Activated CD4-positive, alpha-beta memory T cell treated with anti-CD3 and anti-CD28 coated beads for 36 hours (primary cell): ENCODE measurements at places on chromosomes 3 and 15. TPM values are rescaled to one million over a fixed set of nuclear protein-coding genes. Genes with fewer than 3 reads are reported as not detected.

PLSCR5 gene
- not detected for total RNA-seq

DNA sequence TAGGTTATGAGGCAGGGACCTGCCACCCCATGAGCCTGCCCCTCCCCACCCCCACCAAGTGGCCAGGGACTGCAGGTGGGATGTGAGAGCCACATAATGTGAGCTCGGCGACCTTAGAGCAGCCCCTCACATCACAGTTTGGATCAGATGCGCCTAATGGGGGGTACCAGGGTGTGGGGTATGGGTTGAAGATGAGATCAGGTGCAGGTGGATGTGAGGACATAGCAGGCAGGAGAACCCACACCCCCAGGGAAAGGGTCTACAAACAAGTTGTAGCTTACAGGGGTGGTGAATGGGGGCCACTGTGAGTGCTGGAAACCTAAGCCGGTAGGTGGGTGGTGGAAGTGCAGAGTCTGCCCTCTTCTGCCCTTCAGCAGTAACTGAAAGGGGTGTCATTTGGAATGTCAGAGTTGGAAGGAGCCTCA lies 94.0 kb downstream of the CORO2B start:
- no peak for DNase-seq

GRCh38 chr3:19331931-19332330 lies 183.6 kb downstream of the KCNH8 start:
- DNase-seq = no peak

VILL gene
- 9.9 TPM for total RNA-seq

RNU5B-1 gene
- total RNA-seq = not detected

DNA sequence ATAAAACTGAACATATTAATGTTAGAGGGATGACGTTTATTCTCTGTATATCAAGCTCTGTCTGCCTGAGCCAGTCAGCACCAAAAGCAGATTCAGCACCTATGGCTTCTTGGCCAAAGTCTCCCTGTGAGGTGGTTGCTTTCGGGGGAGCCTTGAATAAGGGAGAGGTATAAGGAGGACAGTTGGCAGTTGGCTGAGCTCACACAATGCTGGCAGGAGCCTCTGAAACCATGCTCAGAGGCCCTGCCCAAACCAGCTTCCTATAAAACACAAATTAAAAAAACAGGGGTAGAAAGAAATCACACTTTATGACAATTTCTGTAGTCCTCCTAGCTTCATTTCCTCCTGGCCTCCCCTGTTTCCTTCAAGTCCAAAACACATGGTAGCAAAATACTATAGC lies 18.8 kb downstream of the ARHGEF3 start:
- peak; percentile 40 for DNase-seq

DNA sequence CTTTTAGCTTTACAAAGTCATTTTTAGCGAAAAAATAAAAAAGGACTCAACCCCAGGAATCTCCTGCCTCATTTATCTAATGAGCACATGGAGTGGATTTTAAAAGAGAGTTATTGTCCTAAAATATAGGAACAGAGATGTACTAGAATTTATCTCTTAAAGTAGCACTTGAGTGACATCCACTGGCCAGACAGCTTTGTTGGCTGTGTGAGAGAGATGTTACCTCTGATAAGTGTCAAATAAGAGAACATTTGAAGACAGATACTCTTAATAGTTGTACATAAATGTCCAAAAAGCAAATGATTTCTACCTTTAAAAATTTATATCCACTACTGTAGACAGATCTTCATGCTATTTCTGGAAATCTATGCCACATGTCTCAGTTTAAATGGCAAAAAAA lies 12.3 kb upstream of the MFSD1 start:
- DNase-seq = no peak

DNA sequence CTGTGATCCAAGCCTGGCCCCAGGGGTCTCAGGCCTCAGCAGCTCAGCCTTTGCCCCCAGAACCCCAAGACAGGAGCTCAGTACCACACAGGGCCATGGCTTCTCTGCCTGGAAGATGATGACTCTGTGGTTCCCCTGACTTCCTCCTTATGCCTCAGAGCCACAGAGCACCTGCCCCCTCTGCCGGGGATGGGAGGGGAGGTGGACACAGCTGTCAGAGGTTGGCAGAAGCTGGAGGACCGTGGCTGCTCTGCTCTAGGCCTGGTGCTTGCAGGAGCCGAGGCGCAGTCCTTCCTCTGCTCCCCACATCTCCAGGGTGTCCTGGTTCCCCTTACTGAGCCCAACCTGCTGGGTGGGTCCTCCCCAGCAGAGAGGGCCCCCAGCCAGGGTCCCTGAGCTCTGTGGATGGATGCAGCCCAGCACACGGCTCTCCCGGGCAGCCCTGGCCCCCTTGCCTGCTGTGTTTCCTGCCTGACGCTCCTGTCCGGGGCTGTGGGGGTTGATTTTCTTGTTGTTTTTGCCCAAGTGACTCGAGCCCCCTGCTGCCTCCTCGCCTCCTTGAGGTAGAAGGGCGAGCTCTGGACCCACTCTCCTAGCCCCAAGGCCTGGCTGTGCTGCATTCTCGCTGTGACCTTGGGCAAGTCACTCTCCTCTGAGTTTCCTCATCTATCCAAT lies 36.6 kb downstream of the PSTPIP1 start:
- DNase-seq = peak; percentile 37

STRC gene
- 0.57 TPM for total RNA-seq

IMPG2 gene
- 0.12 TPM for total RNA-seq

DNA sequence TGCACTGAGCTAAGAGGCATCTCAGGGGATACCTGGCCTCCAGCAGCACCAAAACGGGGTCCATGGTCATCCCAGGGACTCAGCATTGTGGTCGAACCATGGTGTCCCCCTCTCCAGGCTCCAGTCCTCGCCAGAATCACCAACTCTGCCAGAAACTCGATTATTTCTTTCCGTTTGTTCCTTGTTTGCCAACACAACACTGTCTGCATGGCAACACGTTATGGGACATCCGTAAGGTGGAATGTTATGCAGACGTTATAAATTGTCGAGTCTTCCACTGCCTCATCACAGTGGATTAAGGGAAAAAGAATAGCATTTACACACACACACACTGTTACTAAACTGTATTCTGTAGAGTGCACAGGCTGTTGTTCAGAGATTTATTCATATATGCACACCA lies 52.5 kb upstream of the RPL32 start:
- DNase-seq = no peak

RCN2 gene
- total RNA-seq = 27.6 TPM

ZNF662 gene
- total RNA-seq = 0.64 TPM

DNA sequence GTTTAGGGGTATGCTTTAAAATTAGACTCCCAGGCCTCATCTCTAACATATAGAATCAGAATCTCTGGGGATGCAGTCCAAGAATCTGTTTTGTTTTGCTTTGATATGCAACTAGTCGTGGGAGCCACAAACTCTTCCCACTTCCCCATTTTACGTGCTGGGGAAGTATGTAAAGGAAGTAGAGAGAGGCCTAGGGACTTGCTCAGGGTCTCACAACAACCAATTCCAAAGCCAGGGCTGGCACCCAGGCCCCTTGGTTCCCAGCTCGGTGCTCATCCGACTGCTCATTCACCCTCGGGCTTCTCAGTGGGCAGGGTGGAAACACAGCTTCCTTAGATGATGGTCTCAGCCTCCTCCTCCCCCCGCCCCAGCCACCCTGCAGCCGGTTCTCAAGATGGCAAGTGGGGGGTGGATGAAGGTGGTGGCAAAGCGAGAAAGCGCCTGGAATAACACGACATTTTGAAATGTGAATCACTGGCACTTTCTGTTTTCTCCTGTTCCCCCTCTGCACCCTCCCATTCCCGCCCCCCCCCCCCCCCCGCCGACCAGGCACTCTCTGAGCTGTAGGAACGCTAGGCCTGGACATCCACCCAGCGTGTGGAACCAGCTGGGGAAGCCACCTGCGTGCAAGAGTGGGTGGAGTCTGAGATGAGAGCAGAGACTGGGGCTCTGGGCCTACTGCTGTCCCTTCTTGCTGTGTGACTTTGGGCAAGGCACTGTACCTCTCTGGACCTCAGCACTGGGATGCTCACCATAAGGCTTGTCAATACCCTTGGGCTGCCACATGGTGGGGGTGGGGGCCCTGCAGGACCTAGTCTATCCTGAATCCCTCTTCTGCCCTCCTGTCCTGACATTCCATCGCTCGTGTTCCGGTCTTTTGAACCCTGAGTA lies 214.5 kb downstream of the RPLP1 start:
- no peak for DNase-seq

- no peak for DNase-seq
Observed at GRCh38 chr3:130870423-130870822, 23.5 kb upstream of the ATP2C1 start.

ITGB5 gene
- 1.5 TPM for total RNA-seq

DNA sequence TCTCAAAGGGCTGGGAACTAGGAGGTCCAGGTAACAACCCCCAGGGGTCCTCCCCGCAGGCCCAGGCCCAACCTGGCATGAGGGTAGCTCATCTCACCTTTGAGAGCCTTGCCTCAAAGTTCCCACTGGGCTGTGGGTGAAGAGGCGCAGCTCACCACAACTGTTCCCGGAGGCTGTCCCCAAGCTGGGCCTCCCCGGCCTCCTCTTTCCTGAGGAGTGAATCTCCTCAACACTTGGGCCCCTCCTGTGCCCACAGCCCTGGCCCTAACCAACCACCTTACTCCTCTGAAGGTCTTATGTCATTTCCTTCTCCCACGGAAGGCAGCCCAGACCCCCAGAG lies 27.5 kb upstream of the CORO2B start:
- DNase-seq = no peak

GRCh38 chr3:149715247-149715646 lies 37.0 kb downstream of the COMMD2 start:
- no peak for DNase-seq

DNA sequence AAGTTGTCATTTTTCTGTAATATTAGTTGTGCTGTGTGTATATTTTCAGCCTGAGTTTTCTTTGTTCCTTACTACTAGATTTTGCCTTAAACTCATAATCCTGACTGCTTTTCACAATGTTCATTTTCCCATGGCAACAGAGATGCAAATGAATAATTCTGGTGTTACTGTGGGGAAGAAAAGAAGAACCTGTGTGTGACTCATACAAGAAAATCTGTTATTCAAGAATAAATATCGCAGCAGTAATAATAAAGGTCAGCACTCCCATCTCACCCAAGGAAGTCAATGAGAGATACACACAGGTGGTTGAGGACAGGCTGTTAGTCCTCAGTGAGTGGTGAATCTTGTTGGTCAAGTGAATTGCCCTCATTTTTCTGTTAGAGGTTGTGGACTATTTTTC lies 656.6 kb upstream of the NAALADL2 start:
- no peak for DNase-seq

DNA sequence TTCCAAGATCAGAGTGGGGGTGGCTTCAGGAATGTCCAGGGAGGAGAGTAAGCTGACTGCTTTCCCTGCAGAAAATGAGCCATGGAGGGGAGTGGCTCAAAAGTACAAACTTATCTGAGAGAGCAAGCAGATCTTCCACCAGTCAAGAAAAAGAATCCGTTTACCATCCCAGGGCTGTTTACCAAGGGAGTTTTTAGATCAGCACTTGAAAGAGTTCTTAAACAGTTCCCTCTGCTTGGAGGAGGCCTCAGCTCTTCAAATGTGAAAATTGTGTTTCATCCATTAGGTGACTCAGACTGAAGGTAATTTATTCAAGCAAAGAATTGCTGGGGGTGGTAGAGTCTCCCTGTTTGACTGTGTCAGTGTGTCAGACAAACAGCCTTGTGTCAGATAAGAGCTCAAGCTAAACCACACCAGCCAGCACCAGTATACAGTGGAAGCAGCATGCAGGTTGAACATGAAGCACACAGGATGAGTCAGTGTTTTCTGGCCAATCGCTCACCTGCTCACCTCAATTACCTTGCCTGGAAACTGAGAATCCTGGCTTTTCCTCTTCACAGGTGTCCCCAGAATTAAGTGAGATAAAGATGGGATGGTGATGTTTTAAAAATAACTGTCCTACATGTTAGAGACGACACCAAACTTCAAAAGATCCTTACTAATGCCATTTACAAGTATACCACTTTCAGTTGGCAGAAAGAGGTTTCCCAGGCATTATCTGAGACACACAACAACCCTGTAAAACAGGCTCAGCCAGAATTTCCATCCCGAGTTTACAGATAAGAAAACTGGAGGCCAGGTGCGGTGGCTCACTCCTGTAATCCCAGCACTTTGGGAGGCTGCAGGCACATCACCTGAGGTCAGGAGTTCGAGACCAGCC lies 21.7 kb downstream of the SH3BP5 start:
- peak; percentile 87 for DNase-seq

- no peak for DNase-seq
Observed at GRCh38 chr3:183069086-183069485, 30.2 kb downstream of the MCCC1 start.

SEMA5B gene
- not detected for total RNA-seq

FSIP1 gene
- 0.68 TPM for total RNA-seq

DNA sequence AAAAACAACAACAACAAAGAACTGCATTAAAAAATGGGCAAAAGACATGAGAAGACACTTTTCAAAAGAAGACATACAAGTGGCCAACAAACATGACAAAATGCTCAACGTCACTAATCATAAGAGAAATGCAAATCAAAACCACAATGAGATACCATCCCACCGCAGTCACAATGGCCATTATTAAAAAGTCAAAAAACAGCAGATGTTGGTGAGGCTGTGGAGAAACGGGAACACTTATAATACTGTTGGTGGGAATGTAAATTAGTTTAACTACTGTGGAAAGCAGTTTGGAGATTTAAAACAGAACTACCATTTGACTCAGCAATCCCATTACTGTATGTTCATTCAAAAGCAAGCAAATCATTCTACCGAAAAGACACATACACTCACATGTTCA lies 15.1 kb downstream of the EIF1B start:
- DNase-seq = no peak

CCNB2 gene
- total RNA-seq = 76.0 TPM

ANKRD28 gene
- 34.8 TPM for total RNA-seq

HOMER2 gene
- 6.5 TPM for total RNA-seq

- no peak for DNase-seq
Observed at GRCh38 chr3:180855956-180856355, 56.5 kb upstream of the FXR1 start.

CSTA gene
- total RNA-seq = not detected

GRCh38 chr3:127759826-127760225 lies 62.5 kb downstream of the MGLL start:
- no peak for DNase-seq

CALML4 gene
- total RNA-seq = 5.3 TPM

DNA sequence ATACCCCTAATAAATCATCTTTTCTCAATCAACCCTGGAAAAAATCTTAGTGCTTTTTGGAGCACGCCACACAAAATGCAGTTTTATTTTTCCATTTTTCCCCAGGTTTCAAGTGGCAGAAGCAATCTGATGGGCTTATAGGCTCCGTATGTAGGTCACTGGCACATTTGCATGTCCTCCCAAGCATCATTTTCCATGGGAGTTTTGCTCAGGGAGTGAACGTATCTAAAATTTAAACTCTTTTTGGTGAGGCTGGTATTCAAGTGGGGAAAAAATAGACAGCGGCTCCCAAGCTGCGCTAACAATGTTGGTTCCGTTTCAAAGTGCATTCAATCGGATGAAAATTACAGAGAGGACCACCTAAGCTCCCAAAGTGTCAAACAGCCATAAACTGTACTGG lies 233.4 kb downstream of the MEX3B start:
- DNase-seq = no peak

DNA sequence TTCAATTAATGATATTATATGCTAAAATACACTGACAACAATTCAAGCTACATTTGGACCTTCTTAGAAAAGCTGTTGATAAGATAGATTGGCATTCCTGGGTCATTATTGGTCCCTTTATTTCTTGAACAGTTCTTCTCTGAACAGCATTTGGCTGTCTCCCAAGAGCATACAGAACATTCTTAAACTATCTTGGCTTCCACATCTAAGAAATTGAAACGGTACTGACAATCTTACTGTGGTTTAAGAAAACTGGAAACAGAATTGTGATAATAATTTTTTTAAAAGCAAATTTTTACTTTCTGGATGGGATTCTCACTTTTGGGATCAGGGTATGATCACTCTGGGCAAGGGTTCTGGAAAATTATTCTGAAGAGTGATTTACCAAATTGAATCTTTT lies 161.7 kb upstream of the ZNF385D start:
- no peak for DNase-seq
